ENCODE measurements at places on chromosomes 5 and 9. TPM values are rescaled to one million over a fixed set of nuclear protein-coding genes. Genes with fewer than 3 reads are reported as not detected.

EXOC3 gene
- 24.4 TPM for total RNA-seq

SPAG8 gene
- 0.07 TPM for total RNA-seq

SLC4A9 gene
- not detected for total RNA-seq

SNX24 gene
- total RNA-seq: 0.32 TPM

NCS1 gene
- not detected for total RNA-seq

SOWAHA gene
- not detected for total RNA-seq

ALDH1A1 gene
- not detected for total RNA-seq

PRRX2 gene
- total RNA-seq: not detected

DNA sequence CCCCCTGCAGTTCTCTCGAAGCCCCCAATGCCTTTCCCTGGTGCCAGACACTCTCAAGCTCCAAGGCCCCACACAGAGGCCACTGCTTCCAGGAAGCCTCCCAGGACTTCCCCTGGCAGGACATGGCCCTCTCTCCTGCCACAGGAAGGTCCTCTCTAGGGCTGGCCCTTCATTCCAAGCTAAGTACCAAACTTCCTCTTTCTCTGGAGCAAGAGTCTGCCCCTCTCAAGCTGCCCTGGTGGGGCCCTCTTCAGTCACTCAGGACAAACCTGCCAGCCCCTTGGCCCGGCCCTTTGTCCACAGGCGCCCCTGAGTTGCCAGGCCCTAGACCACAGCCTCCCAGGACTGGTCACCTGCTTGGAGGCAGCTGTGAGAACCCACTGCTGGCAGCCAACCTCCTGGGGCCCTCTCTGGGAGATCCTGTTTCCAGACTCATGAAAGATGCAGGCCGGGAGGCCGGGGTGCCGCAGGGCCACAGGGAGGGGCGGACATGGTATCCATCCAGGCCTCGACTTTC, 6.6 kb downstream of the NINJ1 start:
- H3K27ac ChIP-seq: no peak overlapping the region
- no peak for DNase-seq
- H3K4me3 ChIP-seq: no peak overlapping the region
- H3K4me1 ChIP-seq: no peaks in the 10 kb centered on the region
- H3K36me3 ChIP-seq: no peaks in the 10 kb centered on the region

DNA sequence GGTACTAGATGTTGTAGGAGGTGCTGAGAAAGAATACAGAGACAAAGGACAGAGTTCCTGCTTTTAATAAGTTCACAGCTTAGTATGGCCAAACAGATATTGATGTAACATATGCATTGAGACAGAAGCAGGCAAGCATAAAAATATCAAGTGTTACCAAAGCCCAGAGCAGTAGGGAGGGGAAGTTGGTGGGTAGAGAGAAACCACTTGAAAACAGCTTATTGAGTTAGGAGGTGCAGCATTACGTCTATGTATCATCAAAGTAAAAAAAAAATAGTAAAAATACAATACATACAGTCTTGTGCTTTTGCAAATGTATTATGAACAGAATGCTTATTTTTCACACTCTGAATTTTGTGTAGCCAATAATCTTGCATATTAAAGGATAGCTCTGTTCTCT, 441.8 kb upstream of the SGCD start:
- H3K4me3 ChIP-seq: no peak overlapping the region
- H3K4me1 ChIP-seq: no peaks in the 10 kb centered on the region
- no peaks in the 10 kb centered on the region for H3K36me3 ChIP-seq

DNA sequence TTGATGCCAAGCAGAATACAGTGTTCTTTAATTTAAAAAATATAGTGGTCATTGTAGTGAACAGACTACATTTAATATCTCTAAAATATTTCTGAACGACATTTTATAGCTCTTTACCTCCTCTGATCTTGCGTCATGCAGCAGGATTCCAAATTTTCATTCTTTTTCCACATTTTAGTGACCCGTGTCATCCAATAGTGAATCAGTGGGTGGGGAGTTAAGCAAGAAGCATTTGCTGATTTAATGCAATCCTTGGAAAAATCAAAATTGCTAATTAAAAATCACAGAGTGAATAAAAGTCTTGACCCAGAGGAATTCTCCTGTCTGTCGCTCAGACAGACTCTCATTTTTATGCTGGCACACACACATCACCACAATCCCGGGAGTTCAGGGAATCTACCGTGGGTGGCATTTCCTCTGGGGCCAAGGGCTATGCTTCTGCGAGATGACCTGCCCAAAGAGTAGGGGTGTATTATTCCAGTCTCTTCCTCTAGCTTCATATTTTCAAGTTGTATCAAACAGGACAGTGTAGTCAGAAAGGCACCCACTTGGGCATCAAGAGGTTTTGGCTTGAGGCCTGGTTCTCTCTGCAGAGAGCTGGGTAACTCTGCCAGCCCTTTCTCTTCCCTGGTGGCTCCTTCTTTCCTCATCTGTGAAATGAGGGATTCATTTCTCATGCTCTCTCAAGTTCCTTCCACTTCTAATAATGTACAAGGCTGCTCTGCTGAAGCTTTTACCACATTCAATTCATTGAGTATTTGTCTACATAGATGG, 24.8 kb upstream of the OTP start:
- H3K27ac ChIP-seq: no peak overlapping the region
- no peaks in the 10 kb centered on the region for H3K4me1 ChIP-seq
- H3K27me3 ChIP-seq: no peaks in the 10 kb centered on the region
- H3K4me3 ChIP-seq: no peak overlapping the region
- no peak for DNase-seq
- H3K36me3 ChIP-seq: no peaks in the 10 kb centered on the region

GRCh38 chr5:16565118-16565517, 51.7 kb downstream of the RETREG1 start:
- no peaks in the 10 kb centered on the region for H3K36me3 ChIP-seq
- DNase-seq: no peak
- H3K4me1 ChIP-seq: no peaks in the 10 kb centered on the region
- H3K4me3 ChIP-seq: no peak overlapping the region
- H3K27ac ChIP-seq: no peak overlapping the region

DNA sequence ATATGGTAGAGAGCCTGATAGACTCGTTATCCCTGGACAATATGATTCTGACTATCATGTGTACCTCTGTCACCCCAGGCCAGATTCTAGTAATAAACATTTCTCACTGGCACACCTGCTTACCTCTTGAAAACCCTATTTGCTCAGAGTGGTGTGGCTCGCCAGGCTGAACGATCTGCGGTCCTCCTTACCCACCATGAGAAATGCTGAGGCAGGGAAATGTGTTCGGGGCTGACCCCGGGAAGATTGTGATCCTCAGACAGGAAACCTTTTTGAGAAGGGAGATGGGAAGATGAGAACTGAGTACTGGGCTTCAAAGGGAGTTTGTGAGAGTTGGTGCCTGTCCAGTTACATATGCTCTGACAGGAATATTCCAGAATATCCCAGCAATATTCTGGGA, 10.7 kb upstream of the PRXL2C start:
- H3K4me1 ChIP-seq: no peaks in the 10 kb centered on the region
- H3K4me3 ChIP-seq: no peak overlapping the region
- no peaks in the 10 kb centered on the region for H3K27me3 ChIP-seq
- no peak for DNase-seq

DNA sequence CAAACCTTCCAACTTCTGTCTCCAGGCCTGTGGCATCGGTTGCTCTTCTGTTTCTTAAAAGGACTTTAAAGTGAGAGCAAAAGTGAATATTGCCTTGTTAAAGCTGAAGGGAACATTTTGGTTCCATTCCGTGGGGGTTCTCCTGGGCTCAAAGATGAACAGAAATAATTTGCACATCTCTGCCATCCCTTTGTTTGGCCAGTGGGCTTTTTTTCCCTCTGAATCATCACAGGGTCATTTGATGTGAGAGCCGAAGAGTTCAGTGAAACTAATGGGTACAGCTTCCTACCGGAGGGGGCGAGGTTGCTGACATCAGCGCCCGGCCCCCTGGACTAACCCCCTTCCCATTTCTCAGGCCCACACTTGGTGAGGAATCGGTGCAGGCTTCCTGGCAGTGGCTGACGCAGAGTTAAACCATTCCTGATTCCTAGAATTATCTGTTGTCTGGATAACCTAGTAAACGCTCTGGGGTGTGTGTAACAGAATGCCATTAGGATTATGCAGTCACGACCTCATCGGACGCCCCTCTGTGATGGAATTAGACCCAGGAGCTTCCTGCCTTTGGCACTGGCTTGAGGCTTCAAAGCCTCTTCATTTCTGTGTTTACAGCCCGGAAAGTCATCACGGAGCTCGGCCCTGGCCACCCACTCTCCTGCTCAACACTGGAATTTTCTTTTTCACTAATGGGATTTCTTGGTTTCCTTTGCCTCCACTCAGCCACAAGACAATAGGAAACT, 61.6 kb upstream of the RPL26L1 start:
- no peak overlapping the region for H3K27ac ChIP-seq
- no peak for DNase-seq
- no peak overlapping the region for H3K4me3 ChIP-seq
- H3K36me3 ChIP-seq: no peaks in the 10 kb centered on the region

DNA sequence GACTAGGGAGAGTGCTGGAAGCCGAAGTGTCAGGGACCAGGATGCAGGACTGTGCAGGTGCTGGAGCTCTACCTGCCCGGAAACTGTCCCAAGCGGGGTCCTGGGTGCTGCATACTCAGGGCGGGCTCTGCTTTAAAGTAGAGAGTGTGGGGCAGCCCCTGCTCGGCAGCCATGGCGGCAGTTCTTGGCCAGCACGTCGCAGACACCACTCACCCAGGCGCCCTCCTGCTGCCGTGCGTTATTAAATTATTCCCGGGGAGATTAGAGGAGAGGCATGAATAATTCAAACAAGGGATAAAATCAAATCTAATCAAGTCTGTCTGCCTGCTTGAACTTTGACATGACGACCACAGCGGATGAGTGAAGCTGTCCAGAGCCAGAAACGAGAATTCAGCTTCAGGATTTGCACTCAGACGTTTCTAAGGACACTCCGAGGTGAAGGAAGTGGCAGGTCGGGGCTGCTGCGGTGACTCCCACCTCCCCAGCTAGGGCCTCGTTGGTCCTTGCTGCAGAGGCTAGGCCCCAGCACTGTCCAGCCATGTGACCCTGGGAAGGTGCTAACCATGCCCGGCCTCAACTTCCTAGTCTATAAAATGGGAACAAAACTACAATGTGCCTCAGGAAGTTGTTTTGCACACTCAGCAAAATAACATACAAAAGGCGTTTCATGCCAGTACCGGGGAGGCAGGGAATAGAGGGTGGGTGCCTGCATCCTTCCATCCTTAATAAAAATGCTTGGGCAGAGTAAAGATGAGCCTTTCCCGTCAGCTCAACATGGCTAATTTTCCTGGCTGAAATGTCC, 91.3 kb upstream of the ADAMTS2 start:
- no peak overlapping the region for H3K27ac ChIP-seq
- no peaks in the 10 kb centered on the region for H3K27me3 ChIP-seq
- no peaks in the 10 kb centered on the region for H3K36me3 ChIP-seq
- no peaks in the 10 kb centered on the region for H3K4me1 ChIP-seq

GRCh38 chr9:21872696-21873095, 70.3 kb downstream of the MTAP start:
- no peak for DNase-seq
- no peak overlapping the region for H3K4me3 ChIP-seq
- peaks cover 72% of the 10 kb centered on the region for H3K36me3 ChIP-seq
- H3K27ac ChIP-seq: no peak overlapping the region
- H3K4me1 ChIP-seq: no peaks in the 10 kb centered on the region

DNA sequence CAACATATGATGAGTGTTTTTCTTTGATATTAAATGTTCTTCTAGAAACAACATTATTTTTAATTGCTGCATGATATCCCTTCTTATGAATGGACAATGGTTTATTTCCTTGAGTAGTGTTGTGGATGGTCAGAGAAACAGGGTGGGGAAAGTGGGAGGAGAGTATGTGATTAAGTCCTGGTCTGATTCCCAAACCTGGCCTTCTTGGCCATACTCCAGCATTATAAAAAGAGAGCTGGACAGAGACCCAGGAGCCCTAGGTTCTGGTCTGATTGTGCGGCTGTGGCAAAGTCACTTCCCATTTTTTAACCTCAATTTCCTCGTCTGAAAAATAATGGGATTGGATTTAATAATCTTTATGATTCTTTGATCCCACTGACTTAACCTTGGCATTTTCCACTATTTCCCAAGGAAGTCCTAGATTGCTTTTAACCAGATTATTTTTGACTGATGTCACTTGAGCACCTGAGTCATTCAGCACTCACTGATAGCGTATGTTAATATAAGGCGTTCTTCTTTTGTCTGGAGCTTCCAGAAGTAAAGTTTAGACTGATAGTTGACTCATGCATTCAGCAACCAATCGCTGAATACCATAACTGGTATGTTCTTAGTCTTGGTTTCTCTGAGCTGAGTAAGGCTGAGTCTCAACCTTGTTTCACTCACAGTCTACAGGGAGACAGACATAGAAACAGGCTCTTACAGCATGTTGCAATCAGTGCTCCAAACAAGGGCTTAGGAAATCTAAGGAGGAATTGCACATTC, 26.2 kb downstream of the OSMR start:
- 0 out of 2 replicates have a peak, but pooled peaks cover 3% of the 10 kb centered on the region for H3K27me3 ChIP-seq
- no peak for DNase-seq
- H3K4me1 ChIP-seq: no peaks in the 10 kb centered on the region
- H3K4me3 ChIP-seq: no peak overlapping the region
- H3K36me3 ChIP-seq: no peaks in the 10 kb centered on the region

DNA sequence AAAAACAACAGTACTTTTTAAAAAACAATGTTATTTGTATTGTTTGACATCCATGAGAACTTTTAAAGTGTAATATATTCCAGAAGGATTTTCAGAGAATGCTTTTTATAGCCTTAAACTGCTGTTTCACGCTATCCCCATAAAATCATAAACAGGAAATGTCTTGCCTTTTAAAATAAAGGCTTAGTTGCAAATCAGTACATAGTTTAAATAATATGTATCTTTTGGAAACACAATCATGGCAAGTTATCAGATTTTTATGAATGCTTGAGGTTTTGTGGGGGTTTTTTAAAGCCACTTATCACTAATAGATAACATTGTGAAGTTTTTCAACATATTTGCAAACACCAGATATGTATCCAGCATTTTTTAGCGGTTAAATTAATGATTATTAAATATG, 37.2 kb upstream of the F2RL2 start:
- no peaks in the 10 kb centered on the region for H3K36me3 ChIP-seq
- no peaks in the 10 kb centered on the region for H3K4me1 ChIP-seq
- H3K27ac ChIP-seq: no peak overlapping the region
- no peak for DNase-seq

DNA sequence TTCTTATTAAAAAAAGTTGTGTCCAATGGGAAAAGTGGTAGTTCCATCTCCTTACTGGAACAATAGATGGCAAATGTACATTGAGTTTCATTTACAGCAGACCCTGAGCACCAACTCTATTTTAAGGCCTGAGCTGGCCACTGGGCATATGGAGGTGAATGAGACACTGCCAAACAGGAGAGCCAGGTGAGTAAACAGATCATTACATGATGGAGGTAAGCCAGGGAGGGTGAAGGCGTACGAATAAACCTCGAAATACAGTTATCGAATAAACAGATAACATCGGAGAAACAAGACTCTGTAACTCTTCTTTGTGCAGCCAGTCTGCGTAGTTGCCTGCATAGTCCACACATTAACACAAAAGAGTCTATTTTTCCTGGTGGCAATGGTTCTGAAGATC, 446.4 kb upstream of the KLF4 start:
- no peaks in the 10 kb centered on the region for H3K36me3 ChIP-seq
- H3K4me1 ChIP-seq: no peaks in the 10 kb centered on the region
- no peak overlapping the region for H3K4me3 ChIP-seq
- no peak for DNase-seq
- no peak overlapping the region for H3K27ac ChIP-seq

All from Karpas-422 (cell line).